ENCODE measurements at places on chromosomes 7 and 10.

DNA sequence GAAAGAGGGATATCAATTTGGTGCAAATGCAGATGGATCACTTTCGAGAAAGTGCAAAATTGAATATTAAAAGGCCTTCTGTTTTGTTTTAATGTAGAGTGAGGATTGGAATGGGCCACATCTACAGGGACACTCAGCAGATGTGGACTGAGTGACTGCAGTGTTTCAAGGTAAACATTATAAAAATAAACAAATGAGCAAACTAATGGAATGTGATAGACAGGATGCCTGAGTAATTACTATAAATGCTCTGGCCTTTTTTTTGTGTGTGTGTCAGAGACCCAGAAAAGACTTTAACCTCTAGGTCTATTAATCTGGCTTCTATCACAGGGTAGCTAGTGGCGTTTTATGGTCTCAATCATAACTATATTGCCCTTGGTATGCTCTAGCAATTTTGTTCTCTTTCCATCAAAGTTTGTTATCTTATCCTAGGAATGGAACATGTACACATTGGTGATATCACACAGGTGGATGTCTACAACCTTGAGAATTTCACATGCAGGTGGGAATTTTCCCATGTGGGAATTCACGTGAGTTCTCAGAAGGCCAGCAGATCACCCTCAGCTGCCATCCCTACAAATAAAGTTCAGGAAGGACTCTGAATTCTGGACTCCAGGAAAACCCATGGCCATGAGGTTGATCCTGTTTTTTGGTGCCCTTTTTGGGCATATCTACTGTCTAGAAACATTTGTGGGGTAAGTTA lies at the start of gene CPA2:
TSS of gene CPA2 (plus strand) at position 606 of the 703 bp plus-strand sequence. CDS start at position 625, 19 bp downstream.
- no peak for DNase-seq

GRCh38 chr10:37109000-37109399 lies 16.4 kb upstream of the ANKRD30A start:
- DNase-seq = peak; percentile 41

GRCh38 chr7:140564643-140565042 lies 76.0 kb downstream of the DENND2A start:
- no peak for DNase-seq

DNA sequence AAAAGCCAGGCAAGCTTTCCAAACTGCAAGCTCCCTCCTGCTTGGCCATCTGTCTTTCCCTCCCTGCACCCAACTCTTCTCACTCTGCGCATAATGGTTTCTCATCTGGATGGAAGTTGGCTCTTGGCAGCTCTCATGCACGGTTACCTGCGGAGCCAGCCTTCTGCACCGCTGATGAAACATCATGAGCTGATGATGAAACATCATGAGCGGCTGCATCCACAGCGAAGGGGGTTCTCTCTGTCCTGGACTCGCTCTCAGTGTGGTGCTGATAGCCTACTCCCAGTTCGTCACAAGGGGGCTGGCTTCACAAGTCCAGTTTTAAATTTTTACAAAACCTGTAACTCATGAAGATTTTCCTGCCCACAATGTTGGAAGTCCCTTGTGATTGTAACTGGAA lies 457.5 kb downstream of the ACTR3B start:
- no peak for DNase-seq

DNA sequence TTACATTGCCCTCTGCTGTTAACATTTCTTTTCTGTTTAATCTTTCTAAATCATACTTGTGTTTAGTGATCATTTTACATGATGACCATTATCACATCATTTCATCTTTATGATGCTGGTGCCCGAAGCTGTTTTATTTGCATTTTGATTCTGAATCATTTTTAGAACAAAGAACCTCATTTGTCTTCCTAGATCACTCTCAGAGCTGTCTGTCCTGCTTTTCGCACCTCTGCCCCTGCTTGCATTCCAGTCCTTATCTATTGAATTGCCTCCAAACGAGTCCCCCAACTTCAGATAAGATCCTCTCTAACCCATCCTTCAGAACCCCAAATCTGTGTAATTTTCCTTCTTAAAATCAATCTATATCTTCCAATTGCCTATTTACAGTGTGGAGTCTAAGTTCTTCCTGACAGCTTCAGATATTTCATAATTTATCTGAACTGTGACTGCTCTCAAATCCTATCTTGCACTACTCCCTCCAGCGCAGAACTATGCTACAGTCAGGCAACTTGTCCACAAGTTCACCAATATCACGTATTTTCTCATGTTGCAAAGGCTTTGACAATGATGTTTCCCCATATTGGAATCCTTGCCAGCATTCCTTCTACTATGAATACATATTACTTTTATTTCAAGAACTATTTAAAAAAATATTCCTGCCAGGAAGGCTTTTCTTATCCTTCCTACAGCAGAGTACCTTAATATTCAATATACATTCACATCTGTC lies 346.5 kb upstream of the CACNA2D1 start:
- DNase-seq = no peak

DNA sequence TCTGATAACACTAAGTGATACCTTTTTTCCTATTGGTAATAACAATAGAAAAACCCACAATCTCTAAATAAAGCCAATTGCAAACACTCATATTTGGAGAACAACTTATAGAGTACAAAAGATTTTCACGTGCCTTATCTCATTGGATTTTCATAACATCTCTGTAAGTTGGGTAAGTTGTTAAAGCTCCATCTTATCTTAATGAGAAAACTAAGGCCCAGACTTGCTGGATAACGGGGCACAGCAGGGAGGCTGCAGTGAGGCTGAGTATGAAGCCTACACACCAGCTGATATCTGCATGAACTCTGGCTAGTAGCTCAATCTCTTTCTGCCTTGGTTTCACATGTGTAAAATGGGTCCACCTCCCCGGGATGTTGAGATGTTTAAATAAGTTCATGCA lies 26.8 kb downstream of the CPVL start:
- DNase-seq = no peak

DNA sequence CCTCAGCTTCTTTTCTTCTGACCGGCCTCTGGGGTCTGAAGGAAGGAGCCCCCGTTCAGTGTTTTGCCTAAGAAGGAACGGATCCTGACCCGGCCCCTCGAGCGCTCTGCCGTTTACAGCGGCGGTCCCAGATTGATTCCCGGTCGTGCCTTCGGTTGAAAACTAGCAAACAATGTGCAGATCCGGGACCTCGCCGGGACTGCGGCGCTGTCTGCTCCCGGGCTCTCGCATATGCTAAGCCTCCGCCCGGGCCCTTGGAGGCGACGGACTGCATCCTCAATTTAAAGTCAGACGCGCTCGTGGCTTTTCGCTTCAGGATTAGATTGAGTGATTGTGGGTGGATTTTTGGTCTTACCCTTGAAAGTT lies 559 bp downstream of the DBF4 start:
- DNase-seq = peak; percentile 71

DNA sequence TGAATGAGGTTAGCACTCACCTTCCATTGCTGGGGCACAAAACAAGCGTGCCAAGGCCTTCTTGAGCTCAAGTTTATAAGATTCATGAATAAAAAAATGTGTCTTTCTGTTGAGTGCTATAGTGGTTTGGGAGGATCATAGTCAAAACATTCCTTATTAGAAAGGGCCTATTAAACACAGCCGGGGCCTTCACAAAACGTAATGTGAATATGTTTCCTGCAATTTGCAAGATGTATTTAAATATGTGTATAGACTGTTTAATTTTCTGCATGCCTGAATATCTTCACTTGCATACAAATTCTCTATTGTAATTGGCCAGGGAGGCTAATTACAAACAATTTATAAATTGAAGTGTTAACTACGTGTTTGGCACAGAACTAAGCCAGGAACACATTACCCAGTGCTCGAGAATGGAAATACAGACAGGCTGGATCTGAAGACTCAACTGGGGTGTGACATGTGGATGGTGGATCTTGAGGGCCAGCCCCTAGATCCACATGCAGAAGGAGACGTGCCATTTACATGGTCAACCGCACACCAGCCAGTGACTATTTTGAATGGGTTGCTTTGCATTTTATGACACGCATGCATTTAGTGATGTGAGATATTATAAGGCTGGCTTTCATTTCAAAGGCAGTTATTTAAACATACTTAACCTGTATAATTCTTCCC lies 31.3 kb downstream of the LYZL2 start:
- DNase-seq = no peak

DNA sequence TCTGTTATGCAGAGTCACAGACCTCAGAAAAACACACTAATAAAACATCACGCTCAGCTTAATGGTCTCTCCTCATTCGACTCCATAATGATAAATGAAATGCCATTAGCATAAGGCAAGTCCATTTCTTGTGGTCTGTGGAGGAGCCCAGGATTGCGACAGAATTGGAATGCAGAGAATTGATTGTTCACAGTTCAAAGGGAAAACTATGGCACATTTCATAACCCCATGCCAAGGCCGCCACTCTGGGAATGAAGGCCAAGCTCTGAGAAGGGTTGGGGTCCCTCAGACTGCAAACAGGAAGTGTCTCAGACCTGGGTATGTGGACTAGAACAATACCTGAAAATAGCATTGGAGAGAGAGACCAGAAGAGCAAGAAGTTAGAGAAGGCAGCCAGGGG lies 398.9 kb downstream of the ADRA2A start:
- no peak for DNase-seq

DNA sequence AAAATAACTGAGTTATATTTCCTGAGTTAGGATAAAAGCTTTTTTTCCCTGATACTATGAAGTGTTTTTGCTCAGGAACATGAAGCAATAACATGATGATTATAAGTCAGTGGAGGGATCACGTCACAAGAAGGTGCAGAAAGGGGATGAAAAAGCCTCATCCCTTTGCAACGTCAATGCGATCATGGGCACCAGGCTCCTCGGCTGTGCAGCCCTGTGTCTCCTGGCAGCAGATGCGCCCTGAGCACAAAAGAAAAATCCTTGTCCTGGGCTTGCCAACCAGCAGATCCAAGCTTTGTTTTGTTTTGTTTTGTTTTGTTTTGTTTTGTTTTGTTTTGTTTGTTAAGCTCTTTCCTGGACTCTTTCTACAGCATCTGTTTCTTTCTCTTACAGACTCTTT lies 103.5 kb upstream of the PRSS1 start:
- no peak for DNase-seq

- no peak for DNase-seq
Measured at GRCh38 chr7:128349466-128349825, 5.7 kb upstream of the RBM28 start.

- no peak for DNase-seq
Measured at GRCh38 chr10:129400426-129400825, 66.6 kb upstream of the MGMT start.

DNA sequence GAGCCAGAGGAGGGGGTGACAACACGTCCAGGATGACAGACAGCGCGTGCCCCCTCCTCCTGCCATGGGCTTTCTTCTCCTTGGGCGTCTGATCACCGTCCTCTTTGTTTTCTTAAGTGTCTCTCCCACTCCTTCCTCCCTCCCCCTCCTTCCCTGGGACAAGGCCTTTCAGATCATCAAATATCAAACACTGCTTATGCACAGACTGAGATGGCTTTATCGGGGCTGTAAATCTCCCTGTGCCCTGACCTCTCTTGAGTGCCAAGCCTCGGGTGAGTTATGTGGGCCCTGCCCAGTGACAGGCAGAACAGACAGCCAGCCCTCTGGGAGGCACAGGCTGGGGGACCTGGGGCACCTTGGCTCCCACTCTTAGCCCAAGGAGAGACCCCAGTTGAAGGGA lies 116.4 kb downstream of the C10orf105 start:
- no peak for DNase-seq

GRCh38 chr10:125155101-125155500 lies 5.3 kb downstream of the CTBP2 start:
- DNase-seq = no peak

GRCh38 chr10:66321723-66322665 lies 603.8 kb upstream of the LRRTM3 start:
- no peak for DNase-seq

- DNase-seq = no peak
Measured at GRCh38 chr10:77544617-77545016, 93.0 kb downstream of the KCNMA1 start.

GRCh38 chr10:131200856-131201470 lies 110.6 kb downstream of the TCERG1L start:
- DNase-seq = no peak

- DNase-seq = no peak
Measured at GRCh38 chr7:157558875-157559595, 222.2 kb downstream of the DNAJB6 start.
